ENCODE measurements at places on chromosomes 5 and 9. TPM values are rescaled to one million over a fixed set of nuclear protein-coding genes. Genes with fewer than 3 reads are reported as not detected.

GRCh38 chr5:150541895-150542294 is 34.0 kb downstream of the NDST1 start:
- H3K27ac ChIP-seq: peak overlapping the region; percentile 89
- H3K27me3 ChIP-seq: no peaks in the 10 kb centered on the region
- peaks cover 52% of the 10 kb centered on the region for H3K36me3 ChIP-seq
- H3K4me1 ChIP-seq: peaks cover 55% of the 10 kb centered on the region
- peak; percentile 65 for DNase-seq
- no peak overlapping the region for H3K4me3 ChIP-seq

DNA sequence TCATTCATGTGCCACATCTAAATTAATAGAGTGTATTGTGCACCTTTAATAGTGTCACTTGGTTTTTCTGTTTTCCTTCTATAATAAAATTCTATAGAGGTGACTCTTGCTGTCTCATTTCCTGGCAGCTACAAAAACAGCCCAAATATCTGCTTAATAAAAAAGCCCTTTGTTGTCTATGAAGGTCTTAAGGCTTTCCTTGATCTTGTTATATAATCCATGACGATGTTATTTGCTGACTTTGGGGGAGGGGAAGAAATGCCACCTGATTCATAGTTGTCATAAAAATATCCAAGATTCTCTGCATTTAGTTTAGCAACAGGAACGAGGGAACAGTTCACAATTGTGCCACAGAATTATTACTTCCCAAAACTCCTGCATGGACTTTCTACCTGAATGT is 31.3 kb downstream of the CPEB4 start:
- peaks cover 2% of the 10 kb centered on the region for H3K36me3 ChIP-seq
- DNase-seq: peak; percentile 68
- no peak overlapping the region for H3K4me3 ChIP-seq
- H3K27me3 ChIP-seq: no peaks in the 10 kb centered on the region

The ADAMTS6 gene
- total RNA-seq: 3.1 TPM

The KIF20A gene
- total RNA-seq: 66.8 TPM

DNA sequence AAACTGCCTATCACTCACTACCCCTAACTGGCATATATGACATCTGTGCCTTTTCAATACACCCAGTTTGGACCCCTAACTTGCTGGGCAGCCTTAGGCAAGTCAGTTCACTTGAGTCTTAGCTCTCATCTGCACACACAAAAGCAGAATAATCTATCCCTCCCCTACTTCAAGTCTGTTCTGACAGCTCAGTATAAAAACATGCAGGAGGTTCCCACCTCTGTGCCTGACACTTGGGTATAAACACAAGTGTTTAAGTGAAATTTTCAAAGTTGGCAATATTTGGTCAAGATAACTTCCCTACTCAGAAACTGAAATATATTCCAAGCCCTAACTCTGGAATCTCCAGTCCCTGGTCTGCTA is 12.6 kb downstream of the HNRNPH1 start:
- H3K27ac ChIP-seq: peak overlapping the region; percentile 12
- H3K36me3 ChIP-seq: peaks cover 90% of the 10 kb centered on the region
- DNase-seq: no peak

DNA sequence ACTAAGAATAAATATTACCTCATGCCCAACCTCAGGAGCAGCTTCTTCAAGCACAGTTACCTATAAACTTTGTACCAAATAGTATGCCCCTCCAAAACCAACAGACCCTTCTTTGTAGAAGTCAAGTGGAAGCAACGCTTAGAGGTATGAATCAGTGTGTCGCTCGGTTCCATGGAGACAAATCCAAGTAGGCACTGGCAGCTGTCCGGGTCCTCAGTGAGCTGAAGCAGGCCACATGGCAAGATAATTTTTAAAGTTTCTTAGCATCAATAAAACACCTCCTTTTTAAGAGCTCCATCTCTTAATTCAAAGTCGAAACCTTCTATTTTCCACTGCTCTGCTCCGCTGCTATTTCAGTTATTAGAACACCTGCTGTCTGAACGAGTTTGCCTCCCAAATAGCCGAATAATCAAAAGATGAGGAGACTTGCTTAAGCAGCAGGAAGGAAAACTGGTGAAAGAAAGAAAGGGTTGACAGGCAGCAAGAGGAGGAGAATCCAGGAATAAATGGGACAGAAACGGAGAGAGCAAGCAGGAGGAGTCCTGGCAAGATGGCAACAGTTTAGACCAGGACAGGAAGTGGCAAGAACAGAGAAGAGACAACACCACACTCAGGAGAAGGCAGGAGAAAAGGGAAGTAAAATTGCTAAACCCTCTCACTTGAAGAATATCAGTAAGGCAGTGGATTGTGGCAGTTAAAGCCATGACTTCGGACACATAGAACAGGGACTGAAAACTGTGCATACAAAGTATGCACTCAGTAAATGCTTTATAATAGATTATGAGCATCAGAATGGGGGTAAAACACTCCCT is 65.0 kb downstream of the PPP2R2B start:
- no peak overlapping the region for H3K27ac ChIP-seq
- no peak overlapping the region for H3K4me3 ChIP-seq
- no peak for DNase-seq
- no peaks in the 10 kb centered on the region for H3K27me3 ChIP-seq
- no peaks in the 10 kb centered on the region for H3K4me1 ChIP-seq

GRCh38 chr5:88860501-88860900 is 22.5 kb downstream of the MEF2C start:
- DNase-seq: no peak
- no peaks in the 10 kb centered on the region for H3K36me3 ChIP-seq
- H3K4me1 ChIP-seq: no peaks in the 10 kb centered on the region
- no peak overlapping the region for H3K27ac ChIP-seq
- no peaks in the 10 kb centered on the region for H3K27me3 ChIP-seq
- H3K4me3 ChIP-seq: no peak overlapping the region

DNA sequence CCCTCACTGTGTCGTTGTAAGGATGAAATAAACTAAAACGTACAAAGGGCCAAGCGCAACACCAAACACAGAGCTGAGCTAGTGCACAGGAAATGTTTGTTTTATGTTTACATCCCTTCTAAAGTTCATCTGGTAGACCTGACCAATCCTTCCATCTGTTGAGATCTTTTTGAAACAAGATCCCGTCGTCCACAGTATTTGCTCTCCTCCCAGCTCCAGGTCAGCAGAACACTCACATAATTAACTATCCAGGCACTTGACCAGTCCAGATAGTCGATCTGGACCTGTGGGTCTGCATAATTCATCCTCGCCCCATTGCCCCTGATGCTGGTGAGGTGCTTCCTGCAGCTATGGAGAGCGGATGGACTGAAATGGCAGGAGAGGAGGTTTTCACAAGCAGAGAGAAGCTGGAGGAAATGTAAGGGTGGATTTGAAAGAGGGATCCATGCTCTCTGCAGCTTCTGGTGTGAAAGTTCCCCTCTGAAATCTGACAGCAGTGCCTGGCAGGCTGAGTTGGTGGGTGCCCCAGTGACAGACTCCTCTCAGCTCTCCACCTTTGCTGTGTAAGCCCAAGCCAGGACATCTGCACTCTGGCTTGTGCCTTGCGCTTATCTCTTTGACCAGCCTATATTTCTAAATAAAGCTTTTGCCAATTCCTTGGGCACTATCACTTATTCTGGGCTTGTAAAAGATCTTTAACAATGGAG is 102.4 kb downstream of the TTLL11 start:
- peak; percentile 62 for DNase-seq
- peak overlapping the region; percentile 62 for H3K27ac ChIP-seq
- peaks cover 48% of the 10 kb centered on the region for H3K4me1 ChIP-seq

GRCh38 chr5:103476811-103477210 is 85.8 kb downstream of the NUDT12 start:
- no peaks in the 10 kb centered on the region for H3K4me1 ChIP-seq
- no peaks in the 10 kb centered on the region for H3K36me3 ChIP-seq
- no peaks in the 10 kb centered on the region for H3K27me3 ChIP-seq
- H3K27ac ChIP-seq: no peak overlapping the region

DNA sequence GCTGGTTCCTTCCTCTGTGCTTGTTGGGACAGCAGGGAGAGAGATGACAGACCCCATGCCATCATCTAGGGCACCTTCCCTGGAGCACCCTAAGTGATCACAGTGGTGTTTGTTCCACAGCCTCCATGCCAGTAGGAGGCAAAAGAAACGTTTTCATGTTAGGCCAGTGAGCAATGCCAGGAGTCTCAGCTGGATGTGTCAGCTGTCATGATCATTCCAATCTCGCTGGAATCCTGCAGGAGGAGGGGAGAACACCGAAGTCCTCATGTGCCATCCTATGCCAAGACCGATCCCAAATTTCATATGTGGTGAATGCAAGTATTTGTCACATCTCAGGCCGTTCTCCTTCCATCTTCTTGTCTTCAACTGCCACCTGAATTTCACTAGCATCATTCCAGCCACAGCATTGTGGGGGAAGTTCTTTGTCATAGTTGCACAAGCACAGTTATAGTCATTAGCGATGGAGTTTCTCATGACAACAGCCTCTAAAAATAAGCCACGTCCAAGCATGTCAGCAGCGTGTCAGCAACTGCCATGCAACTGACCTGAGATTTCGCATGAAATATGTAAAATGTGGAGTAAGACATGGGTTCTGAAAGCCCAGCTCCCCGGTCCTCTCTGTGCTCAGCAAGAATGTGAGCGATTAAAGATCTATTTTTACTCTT is 97.2 kb upstream of the DNAH5 start:
- H3K27me3 ChIP-seq: no peaks in the 10 kb centered on the region
- H3K27ac ChIP-seq: no peak overlapping the region
- H3K36me3 ChIP-seq: no peaks in the 10 kb centered on the region
- no peak for DNase-seq
- peaks cover 29% of the 10 kb centered on the region for H3K4me1 ChIP-seq

The FYB1 gene
- not detected for total RNA-seq

- H3K27me3 ChIP-seq: no peaks in the 10 kb centered on the region
- no peaks in the 10 kb centered on the region for H3K4me1 ChIP-seq
- no peak overlapping the region for H3K27ac ChIP-seq
- DNase-seq: no peak
- H3K4me3 ChIP-seq: no peak overlapping the region
Measured at GRCh38 chr9:19988281-19988680, 199.4 kb upstream of the SLC24A2 start.

The PPP1R26 gene
- 11.6 TPM for total RNA-seq

DNA sequence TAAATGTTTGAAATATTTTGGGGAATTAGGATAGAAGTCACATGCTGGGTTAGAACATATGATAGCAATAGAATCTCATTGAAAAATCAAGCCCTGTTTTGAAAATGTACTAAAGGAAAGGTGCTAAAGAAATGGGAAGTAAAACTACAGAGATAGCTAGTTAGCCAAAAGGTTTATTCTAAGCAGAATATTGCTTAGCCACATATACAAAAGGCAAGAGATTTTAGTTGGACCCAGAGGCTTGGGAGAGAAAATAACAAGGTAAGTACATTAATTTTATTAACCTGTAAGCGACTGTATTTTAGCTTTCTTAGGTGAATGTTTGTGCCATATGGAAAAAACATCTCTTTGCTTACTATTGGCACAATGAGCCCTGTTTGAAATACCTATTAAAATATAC is 108.3 kb downstream of the RPS23 start:
- H3K36me3 ChIP-seq: no peaks in the 10 kb centered on the region
- DNase-seq: no peak
- no peak overlapping the region for H3K4me3 ChIP-seq
- 0 out of 2 replicates have a peak, but pooled peaks cover 1% of the 10 kb centered on the region for H3K4me1 ChIP-seq
